Activated naive CD4-positive, alpha-beta T cell treated with anti-CD3 and anti-CD28 coated beads for 36 hours (primary cell): ENCODE measurements at places on chromosomes 16 and 17. TPM values are rescaled to one million over a fixed set of nuclear protein-coding genes. Genes with fewer than 3 reads are reported as not detected.

ATP2C2 gene
- not detected for total RNA-seq

CENPT gene
- total RNA-seq, result 45.8 TPM

GAST gene
- not detected for total RNA-seq

RDM1 gene
- 21.6 TPM for total RNA-seq

ABCC12 gene
- not detected for total RNA-seq

WNK4 gene
- 0.17 TPM for total RNA-seq

DHRS7C gene
- total RNA-seq, result not detected

GDPD1 gene
- 2.2 TPM for total RNA-seq

HOXB9 gene
- total RNA-seq, result 6.9 TPM

ADAM11 gene
- total RNA-seq, result 0.17 TPM

LRRC37A gene
- total RNA-seq, result 2.4 TPM

C17orf113 gene
- 0.31 TPM for total RNA-seq

TCAP gene
- 0.74 TPM for total RNA-seq

RHBDF1 gene
- not detected for total RNA-seq

HAGHL gene
- 7.7 TPM for total RNA-seq

KIF19 gene
- total RNA-seq, result not detected

CD7 gene
- 635 TPM for total RNA-seq

BFAR gene
- total RNA-seq, result 41.9 TPM

RNU2-1 gene
- total RNA-seq, result 7,820 TPM

RTN4RL1 gene
- total RNA-seq, result 0.14 TPM

KRTAP3-1 gene
- not detected for total RNA-seq

STH gene
- total RNA-seq, result not detected

CMTM3 gene
- total RNA-seq, result 35.3 TPM

PRAC2 gene
- total RNA-seq, result not detected

CD300E gene
- not detected for total RNA-seq

AGRP gene
- total RNA-seq, result not detected
